ENCODE measurements at places on chromosomes 7 and 10. TPM values are rescaled to one million over a fixed set of nuclear protein-coding genes. Genes with fewer than 3 reads are reported as not detected.

Gene H2BK1
- not detected for total RNA-seq

Gene SLC18A3
- total RNA-seq, result not detected

Gene LIPN
- total RNA-seq, result not detected

Gene GRK5
- total RNA-seq, result 31.0 TPM

Gene UTF1
- not detected for total RNA-seq

Gene DYNC1I1
- total RNA-seq, result 0.66 TPM

Gene NUTM2E
- total RNA-seq, result not detected

Gene TEX36
- total RNA-seq, result not detected

Gene APBB1IP
- 6.3 TPM for total RNA-seq

Gene AOC1
- total RNA-seq, result not detected

Gene HECW1
- total RNA-seq, result 4.9 TPM

Gene SCRN1
- 111 TPM for total RNA-seq

Gene PDSS1
- total RNA-seq, result 3.1 TPM

Gene RELN
- total RNA-seq, result 4.7 TPM

Gene NRG3
- total RNA-seq, result not detected

Gene NOBOX
- not detected for total RNA-seq

Gene SGCE
- 87.5 TPM for total RNA-seq

Gene ZPBP
- total RNA-seq, result not detected

Gene PKD1L1
- not detected for total RNA-seq

Gene MTURN
- 18.9 TPM for total RNA-seq

Gene GIMAP2
- 0.58 TPM for total RNA-seq

Gene ST8SIA6
- not detected for total RNA-seq

Gene ZNF479
- total RNA-seq, result not detected

Gene TNS3
- total RNA-seq, result 27.5 TPM

Gene SRRM3
- 2.8 TPM for total RNA-seq

Gene MTPN
- total RNA-seq, result 134 TPM

Gene CHN2
- 0.29 TPM for total RNA-seq

Gene MALRD1
- 1.0 TPM for total RNA-seq

Gene CAMK1D
- total RNA-seq, result 2.5 TPM

Gene C10orf62
- total RNA-seq, result not detected

Gene EZH2
- 16.6 TPM for total RNA-seq

Gene FOXP2
- total RNA-seq, result 10.9 TPM

Gene SLC18A2
- under 0.01 TPM for total RNA-seq

Gene GPR37
- 4.5 TPM for total RNA-seq
